ENCODE measurements at places on chromosomes 7 and 10.

DNA sequence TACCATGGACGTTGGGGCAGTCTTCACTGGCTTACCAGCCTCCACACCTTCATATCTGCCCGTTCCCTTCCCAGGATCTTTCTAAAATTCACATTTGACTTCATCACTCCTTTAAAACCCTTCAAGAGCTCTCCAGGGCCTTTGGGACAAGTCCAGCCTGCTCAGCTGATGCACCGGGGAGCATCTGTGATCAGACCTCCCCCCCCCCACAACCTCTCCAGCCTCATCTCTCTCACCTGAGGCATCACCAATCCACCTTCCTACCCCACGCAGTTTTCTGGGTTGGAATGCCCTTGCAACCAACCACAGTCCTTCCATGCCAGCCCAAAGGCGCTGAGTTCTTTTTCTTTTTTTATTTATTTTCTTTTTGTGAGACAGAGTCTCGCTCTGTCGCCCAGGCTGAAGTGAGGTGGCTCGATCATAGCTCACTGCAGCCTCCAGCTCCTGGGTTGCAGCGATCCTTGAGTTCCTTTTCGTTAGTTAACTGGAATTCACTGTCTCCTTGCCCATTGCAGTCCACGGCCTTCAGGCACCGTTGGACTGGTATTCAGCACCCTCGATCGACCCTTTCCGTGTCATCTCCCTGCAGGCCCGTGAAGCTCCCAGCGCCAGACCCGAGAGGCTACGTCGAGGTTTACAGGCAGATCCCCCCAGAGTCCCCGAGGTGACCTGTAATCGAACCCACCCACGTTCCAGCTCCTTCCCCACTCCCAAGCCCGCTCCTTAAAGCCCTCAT is 654 bp downstream of the ALKBH4 start:
- DNase-seq: peak; percentile 41

- DNase-seq: no peak
These were observed 176.2 kb downstream of the TWIST1 start for GRCh38 chr7:18941207-18941606.

GRCh38 chr10:32940321-32941301 is 17.4 kb downstream of the ITGB1 start:
- no peak for DNase-seq

GRCh38 chr10:2908851-2909630 is 158.3 kb upstream of the PFKP start:
- peak; percentile 83 for DNase-seq

DNA sequence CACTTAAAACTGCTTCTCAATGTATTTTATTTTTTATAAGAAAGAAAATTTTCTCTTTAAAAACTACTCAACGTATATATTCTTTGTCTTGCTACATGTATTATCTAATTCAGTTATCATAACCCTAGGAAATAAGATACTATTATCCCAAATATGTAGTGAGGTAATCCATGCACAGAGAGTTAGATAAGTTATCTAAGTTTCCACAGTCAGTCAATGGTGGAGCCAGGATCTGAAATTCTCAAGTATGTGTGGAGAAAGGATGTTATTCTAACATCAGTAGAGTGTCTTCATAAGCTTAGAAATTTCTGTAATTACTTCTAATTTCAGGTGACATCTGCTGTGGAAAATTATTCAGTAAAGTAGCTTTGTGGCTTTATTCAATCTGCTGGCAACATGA is 239.9 kb downstream of the CSTF2T start:
- no peak for DNase-seq

GRCh38 chr7:88826222-88826621 is 30.7 kb upstream of the TEX47 start:
- DNase-seq: no peak

GRCh38 chr10:86329896-86330680 is 36.5 kb downstream of the GRID1 start:
- DNase-seq: no peak

DNA sequence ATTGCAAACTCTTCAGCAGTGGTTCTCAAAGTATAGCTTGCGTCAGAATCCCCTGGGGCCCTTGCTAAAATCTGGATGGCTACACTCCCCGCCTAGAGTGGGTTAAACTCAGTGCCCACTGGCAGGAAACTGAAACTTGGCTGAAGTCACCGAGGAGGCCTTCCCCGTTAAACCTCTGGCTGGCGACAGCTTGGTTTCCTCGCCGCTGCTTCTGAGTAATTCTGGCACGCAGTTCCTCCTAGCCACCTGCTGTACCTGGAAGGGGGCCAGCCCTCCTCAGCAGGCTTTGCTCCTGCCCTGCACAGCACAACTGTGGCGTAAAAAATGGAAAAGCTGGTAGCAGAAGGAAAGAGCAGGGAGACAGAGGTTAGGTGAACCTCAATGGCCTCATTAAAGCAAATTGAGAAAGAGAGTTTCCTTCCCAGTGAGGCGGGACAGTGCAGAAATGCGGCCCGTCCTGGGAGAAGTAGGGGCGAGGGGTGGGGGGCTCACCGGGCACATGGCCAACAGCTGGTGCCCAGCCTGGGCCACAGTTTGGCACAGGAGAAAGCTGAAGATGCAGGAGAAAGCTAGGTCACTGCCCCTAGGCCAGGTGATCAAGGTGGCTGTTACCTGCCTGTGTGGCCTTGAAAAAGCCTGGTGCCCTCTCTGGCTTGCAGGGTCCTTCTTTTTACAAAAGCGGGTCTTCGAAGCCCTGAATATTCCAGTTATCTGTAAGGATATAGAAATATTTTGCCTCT is 46.6 kb downstream of the ALOX5 start:
- peak; percentile 84 for DNase-seq

GRCh38 chr10:122460891-122461293 is 461 bp upstream of the HTRA1 start:
- DNase-seq: no peak

GRCh38 chr10:36721871-36722270 is 403.5 kb upstream of the ANKRD30A start:
- no peak for DNase-seq

DNA sequence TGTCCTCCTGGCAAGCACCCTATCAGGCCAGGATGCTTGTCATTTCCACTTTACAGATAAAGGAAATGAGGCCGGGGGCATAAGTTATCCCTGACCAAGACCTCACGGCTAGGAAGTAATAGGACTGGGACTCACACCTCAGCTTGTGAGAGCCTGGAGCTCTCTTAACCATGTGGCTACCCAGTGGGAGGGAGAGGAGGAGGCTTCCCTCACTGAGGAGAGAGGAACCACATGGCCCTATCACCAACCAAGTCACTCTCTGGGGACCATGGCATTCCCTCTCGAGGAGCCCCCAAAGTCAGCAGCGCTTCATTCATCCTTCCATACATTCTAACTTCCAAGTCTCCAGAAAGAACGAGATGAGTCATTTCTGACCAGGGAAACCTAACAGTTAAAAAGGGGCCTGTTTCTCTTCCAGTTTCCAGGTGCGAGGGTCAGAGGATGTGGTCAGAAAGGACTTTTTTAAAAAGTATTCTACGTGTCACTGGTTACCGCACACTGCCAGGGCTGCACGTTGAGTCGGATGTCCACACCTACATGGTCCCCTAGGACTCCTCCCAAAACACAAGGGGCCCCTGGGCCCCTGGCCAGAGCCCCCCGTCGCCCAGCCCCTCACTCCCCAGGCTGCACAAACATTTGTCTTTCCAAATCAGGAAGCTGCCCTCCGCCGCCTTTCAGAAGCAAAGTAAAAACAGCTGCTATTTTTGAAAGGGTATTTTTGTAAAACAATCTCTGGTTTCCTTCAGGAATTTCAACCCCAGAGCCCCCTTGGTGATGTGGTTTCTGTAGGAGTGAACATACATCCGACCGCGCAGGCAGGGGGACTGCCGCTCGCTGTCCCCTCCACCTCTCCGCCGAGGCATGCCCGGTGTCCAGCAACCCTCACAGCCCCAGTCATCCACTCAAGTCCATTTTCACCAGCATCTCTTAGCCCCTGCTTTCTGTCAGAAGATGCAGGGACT is 128.2 kb upstream of the CHST15 start:
- DNase-seq: no peak

DNA sequence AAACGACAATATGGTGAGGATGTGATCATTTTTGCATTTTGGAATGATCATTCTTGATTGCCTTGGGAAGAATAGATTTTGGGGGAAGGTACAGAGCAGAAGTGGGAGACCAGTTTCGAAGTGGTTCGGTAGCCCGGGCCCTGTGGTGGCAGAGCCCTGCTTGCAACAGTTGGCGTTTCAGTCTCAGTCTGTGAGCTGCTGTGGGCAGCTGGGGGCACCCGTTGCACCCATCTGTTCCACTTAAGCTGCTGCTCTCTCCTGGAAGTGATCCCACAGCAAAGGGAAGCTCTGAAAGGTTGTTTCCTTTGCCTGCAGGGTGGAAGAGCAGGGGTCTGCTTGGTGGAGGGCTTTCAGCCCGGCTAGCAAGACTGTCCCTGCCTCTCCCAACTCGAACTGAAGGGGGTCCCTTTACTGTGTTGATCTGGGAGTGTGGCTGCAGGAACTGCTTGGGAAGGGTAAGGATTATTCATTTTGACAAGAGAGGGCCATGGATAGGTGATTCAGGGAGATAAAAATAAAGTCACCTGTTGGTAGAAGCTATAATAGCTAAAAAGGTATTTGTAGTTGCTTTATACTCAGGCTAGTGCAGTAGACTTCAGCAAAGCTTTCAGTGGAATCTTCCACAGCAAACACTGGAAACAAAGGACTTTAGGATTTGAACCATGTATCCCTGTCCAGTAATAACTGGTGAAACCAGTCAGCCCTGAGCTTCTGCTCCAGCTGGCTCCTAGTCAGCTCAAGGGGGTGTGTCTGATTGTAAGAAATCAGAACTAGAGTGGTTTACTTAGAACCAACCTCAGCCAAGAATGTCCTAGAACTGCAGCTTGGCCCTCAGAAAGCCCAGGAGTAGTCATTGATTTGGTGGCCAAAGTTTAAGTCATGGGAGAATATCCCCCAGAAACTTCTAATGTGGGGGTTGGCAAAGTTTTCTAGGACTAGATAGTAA is 53.1 kb upstream of the PDCD4 start:
- DNase-seq: no peak

- peak; percentile 41 for DNase-seq
These were observed 137.6 kb downstream of the RGS10 start for GRCh38 chr10:119404719-119405519.

DNA sequence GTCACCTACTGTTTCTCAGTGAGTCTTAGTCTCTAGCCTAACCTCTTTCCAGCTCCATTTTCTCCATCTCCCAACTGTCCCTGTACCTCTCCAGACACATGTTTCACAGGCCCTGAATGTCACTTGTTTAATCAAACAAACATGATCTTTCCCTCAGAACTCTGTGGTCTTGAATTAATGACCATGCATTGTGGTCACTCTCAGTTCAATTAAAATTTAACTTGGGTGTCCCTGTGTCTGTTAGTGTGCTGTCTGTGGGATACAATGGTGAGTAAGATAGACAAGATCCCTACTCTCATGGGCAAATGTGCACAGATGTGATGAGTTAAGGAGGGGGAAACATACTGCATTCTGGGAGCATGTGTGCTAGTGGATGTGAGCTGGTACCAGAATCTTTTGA is 65.0 kb downstream of the RBM33 start:
- no peak for DNase-seq

- DNase-seq: no peak
These were observed 351.9 kb upstream of the NPVF start for GRCh38 chr7:25580141-25580540.

GRCh38 chr10:111370101-111370500 is 293.3 kb downstream of the ADRA2A start:
- no peak for DNase-seq

GRCh38 chr10:50395851-50396250 is 144.5 kb upstream of the ASAH2 start:
- DNase-seq: no peak

- DNase-seq: no peak
These were observed 33.4 kb upstream of the MYL10 start for GRCh38 chr7:101662447-101662998.

- no peak for DNase-seq
These were observed 26.7 kb downstream of the FAM20C start for GRCh38 chr7:218896-219580.

GRCh38 chr10:14399641-14400040 is 68.9 kb upstream of the FRMD4A start:
- DNase-seq: no peak

DNA sequence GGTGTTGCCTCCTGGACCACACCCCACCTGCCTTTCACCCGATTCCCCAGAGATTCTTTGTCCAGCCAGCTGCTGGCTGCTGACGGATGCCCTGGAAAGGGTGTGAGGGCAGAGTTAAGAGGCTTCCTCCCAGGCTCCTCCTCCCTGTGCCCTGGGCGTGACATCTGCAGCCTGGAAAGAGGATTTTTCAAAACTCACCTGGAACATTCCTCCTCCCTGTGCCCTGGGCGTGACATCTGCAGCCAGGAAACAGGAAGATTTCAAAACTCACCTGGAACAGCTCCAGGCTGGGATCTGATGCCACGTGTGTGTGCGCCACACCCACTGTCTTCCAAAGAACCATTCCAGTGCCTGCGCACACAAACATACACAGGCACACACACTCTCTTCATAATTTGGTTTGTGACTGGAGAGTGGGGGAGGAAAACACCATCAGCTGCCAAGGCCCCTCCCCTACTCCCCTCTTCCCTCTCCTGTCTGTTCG is 5.2 kb downstream of the MARVELD1 start:
- no peak for DNase-seq

- no peak for DNase-seq
These were observed 130.2 kb upstream of the ADAM12 start for GRCh38 chr10:126518218-126519080.

GRCh38 chr7:150431839-150432658 is 18.4 kb upstream of the GIMAP8 start:
- no peak for DNase-seq

- no peak for DNase-seq
These were observed 15.8 kb downstream of the KLLN start for GRCh38 chr10:87847550-87847949.

DNA sequence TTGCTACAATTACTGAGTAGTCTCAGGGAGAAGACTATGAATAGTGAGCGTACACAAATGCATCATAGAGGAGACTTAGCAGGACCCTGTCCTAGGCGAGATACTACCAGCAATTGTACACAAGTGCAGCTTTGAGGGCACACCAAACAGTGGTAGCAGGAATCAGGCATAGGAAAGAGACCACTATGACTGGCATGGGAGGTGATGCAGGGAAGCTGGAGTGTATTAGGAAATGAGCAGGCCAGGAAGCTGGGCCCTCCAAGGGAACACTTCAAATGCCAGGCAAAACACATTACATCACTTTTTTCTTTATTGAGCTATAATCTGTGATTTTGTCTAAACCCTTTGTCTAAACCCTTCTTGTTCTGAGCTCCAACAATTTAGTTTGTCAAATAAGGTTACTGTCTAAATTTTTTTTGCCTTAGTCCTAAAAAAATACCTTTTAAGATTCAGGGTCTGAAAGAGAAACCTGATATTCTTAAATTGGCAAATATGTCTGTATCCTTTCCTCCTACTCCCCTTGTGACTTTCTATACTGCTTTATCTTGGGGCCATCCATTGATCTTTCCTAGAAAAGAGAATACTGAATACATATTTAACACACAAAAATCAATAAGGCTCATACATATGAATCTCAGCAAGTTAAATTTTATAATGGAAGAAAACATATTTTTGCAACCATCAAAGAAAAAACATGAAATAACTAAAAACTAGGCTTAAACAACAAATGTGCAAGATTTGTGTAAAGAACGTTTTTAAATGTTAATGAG is 193.8 kb upstream of the PHYHIPL start:
- DNase-seq: no peak

GRCh38 chr7:47088329-47089067 is 493.4 kb downstream of the TNS3 start:
- peak; percentile 71 for DNase-seq
